ENCODE measurements at places on chromosomes 11 and 22.
A peak's percentile ranks its signal among the peaks of the same experiment; 100 is the strongest.

- no peak for DNase-seq
These were observed 93.8 kb upstream of the ALX4 start for GRCh38 chr11:44403587-44404273.

GRCh38 chr11:114745150-114745671 is 66.9 kb downstream of the NXPE2 start:
- DNase-seq = no peak

DNA sequence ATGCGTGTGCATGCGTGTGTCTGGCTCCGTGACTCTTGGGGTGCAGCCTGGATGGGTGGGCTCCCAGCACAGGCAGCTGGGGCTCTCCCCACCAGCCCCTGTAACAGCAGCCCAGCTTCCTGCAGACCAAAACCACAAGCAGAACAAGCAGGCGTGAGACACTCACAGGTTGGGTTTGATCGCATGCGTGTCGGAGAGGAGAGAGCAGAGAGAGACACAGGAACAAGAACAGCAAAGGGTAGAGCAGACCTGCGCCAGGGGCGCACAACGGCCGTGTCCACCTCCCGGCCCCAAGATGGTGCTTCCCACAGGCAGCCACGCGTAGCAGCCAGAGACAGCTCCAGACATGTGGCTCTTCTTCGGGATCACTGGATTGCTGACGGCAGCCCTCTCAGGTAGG is at the start of gene CD6:
CD6 (plus strand) TSS at position 161 of the 400 bp plus-strand sequence; CDS start at position 347, 186 bp downstream.
- DNase-seq = no peak

DNA sequence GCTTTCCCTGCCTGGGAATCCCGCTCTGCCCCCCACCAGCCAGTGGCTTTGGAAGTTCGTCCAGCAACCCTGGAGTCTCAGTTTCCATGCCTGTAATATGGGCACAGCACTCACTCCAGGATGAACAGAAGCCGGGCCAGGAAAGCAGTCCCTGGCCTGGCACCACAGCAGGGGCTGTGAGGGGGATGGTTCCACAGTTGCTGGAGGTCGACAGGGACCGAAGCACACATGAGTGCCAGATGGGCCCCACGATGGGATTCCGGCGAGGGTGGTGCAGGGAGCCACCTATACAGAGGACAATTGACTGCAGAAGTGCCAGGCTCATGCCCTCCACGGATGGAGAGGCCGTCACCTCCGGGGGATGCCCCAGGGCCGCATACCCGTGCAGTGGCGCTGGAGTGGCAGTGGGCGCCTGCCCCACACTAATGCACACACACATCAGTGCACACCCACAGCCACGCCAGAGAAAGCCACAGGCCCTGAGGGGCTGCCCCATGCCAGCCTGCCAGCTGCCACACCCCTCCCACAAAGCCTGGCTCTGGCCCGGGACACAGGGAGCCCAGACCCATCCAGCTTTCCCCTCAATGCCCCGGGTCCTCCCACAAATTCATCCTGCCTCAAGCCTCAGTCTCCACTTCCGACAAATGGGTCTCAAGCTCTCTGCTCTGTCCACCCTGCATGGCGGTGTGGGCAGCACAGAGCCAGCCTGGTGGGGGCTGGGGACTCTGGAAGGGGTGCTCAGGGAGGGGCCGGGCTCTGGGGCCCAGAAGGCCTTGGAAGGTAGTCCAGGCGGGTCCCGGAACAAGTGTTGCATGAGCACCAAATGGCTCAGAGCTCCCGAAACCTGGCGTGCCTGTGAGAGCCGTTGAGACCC is 9.7 kb downstream of the ASCL2 start:
- DNase-seq = no peak

- DNase-seq = peak; percentile 10
These were observed 126.0 kb downstream of the SYN3 start for GRCh38 chr22:32932176-32932575.

- DNase-seq = no peak
These were observed 15.5 kb downstream of the RBX1 start for GRCh38 chr22:40966726-40967085.

DNA sequence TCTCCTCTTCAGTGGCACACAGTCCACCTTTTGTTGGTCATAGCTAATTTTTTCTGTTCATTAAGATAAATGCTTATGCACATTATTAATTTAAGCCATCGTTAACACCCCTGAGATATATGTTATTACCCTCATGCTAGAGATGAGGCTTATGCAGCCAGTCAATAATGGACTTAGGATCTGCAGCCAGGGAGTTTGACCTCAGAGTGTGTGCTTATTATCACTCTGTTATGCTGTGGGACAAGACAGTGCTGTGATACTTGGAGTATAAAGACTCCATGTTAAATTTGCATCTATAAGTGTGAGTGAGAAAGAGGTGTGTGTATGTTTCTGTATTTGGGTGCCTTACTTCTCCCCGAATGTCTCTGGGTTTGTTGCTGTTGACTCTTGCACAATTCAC is 969.3 kb downstream of the OPCML start:
- DNase-seq = no peak

GRCh38 chr11:65953471-65953870 is 8.1 kb upstream of the SART1 start:
- no peak for DNase-seq

DNA sequence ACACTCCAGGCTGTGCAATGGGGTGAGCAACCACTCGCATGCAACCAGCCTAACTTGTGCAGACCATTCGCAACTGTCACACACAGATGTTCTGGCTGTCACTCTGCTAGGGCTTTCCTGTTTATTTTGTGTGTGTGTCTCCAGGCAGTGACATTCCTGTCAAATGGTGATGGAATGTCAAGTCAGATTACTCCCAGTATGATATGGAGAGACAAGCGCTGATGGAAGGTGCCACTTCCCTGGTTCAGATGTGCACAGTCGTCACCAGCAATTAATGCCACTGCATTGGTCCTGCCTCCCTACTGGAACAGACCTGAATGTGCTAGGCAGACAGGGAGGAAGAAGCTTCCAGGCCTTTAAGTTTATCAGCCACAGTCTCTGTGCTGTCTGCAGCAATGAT is 442.4 kb upstream of the ISX start:
- no peak for DNase-seq

DNA sequence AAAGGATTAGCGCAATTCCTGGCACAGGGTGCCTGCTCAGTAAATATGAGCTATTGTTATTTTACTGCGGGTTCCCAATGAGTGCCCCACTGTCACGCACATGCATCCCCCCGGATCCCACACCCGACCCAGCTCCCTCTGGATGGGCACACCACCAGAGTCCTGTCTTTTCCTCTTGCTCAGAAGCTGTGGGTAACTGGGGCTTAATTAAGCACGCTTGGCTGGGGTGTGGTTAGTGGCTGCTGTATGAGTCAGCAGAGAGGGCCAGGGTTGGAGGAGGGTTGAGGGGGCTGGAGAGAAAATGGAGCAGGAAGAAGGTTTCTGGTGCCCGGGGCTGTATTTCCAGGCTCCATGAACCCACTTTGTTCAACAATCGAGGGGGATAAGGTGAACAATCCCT is 30.3 kb upstream of the NECTIN1 start:
- peak; percentile 34 for DNase-seq

DNA sequence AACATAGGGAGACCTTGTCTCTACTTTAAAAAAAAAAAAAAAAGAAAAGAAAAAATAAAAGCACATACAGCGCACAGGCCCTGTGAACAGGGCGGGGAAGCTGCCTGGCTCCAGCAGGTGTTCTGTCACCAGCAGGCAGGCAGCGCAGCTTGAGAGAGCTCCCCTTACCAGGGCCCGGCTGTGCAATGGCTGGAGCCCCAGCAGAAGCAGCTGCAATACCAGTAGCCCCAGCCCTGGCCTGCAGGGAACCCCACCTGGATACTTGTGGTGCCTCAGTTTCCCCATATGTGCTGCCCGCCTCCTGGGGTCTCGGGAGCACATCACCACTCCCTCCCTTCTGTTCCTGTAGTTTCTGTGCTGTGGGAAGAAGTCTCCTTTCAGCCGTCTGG is 12.3 kb downstream of the TSPAN32 start:
- DNase-seq = no peak

GRCh38 chr11:71443736-71444445 is 4.3 kb downstream of the DHCR7 start:
- DNase-seq = no peak

GRCh38 chr11:129453293-129453721 is 77.7 kb downstream of the BARX2 start:
- no peak for DNase-seq

DNA sequence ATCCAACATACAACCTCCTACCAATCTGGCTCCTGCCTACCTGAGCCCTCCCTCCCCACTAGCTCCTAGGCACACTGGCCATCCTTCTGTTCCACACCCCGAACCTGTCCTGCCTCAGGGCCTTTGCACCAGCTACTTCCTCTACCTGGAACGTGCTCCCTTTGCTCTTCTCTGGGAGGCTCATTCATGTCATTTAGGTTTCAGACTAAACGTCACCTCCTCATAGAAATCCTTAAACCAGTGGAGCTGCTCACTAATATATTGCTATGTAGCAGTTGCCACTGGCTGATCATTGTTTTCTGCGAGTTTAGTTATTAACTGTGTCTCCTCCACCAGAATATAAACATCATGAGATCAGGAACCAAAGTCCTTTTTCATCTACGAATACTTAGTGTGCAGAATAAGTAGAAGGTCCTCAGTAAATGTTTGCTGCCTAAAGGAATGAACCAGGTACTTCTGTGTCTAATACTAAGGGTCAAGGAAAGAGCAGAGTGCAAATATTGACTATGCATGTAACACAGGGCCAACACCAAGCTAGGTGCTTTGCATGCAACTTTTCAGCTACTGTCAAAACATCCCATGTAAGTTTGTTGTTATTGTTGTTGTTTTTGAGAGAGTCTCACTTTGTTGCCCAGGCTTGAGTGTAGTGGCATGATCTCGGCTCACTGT is 277.6 kb upstream of the SYN3 start:
- DNase-seq = no peak

DNA sequence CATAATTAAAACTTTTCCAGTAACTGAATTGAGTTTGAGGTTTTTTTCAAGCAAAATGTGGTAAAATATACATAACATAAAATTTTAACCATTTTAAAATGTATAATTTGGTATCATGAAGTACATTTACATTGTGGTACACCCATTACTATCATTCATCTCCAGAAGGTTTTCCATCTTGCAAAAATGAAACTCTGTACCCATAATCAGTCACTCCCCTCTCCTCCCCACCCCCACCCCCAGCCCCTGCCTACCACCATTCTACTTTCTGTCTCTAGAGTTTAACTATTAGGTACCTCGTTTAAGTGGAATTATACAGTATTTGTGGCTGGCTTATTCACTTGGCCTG is 63.7 kb downstream of the MICAL2 start:
- no peak for DNase-seq

DNA sequence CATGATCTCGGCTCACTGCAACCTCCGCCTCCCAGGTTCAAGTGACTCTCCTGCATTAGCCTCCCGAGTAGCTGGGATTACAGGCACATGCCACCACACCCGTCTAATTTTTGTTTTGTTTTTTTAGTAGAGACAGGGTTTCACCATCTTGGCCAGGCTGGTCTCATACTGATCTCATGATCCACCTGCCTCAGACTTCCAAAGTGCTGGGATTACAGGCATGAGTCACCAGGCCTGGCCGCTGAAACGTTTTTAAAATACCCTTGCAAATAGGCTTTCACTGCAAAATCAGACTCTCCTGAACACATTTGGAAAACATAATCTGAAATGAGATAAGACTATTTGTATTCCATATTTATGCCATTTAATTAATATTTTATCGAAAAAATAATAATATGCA is 826.1 kb upstream of the CNTN5 start:
- peak; percentile 22 for DNase-seq

GRCh38 chr11:94106716-94107115 is 21.9 kb upstream of the PANX1 start:
- no peak for DNase-seq

DNA sequence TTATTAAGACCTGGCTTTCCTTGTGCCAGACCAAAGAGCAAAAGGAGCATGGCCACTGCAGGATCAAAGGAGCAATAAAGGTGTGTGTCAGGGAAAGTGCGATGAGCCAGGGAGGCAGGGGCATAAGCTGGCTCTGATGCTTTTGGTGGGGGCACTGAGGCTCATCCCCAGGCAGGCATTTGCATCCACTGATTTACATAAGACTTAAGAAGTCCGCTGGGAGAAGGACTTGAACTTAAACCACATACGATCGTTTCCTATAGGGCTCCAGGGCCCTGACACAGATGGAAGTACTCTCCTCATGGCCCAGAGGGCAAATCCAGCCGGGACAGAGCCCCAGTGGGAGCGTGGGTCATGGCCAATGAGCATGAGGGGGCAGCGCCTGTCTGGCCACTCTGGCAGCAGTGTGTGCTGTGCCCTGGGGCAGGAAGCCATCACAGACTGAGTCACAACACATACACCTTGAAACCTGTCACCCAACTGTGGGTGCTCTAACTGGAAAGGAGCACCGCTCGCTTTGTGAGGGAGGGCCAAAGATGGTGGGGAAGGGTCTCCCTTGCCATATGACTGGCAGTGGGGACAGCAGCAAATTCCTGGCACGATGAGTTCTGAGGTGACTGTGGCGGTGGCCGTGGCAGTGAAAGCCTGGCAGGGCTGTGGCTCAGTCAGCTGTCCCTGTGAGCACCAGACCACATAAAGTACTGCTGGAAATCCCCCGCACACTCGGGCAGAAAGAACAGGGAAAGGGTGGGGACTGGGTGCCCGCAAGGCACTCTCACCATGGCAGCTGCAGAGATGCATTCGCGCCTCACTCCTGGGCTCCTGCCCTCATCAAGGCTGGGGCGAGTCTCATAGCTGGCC is 79.4 kb upstream of the LMO1 start:
- DNase-seq = no peak

DNA sequence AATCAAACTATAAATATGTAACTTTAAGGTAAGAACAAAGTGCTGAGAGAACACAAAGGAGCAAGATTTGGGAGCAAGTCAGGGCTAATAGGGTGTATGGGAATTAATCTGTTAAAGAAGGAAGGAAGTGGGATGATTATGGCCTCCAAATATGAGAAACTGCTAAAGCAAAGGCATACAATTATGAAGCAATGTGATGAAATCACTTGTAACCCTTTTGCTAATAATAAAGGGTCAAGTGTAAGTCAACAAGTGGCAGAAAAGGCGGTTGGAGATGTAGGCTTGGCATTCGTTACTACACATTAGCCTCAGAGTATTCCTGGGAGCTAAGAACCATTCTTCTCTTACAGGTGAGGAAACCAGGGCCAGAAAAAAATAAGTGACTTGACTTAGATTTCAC is 1002.3 kb upstream of the TENM4 start:
- DNase-seq = peak; percentile 31

GRCh38 chr22:20852503-20852902 is 6.1 kb downstream of the PI4KA start:
- no peak for DNase-seq

GRCh38 chr22:39546889-39547586 is 14.5 kb upstream of the RPS19BP1 start:
- no peak for DNase-seq

GRCh38 chr22:48395201-48395600 is 1432.5 kb downstream of the BRD1 start:
- no peak for DNase-seq

DNA sequence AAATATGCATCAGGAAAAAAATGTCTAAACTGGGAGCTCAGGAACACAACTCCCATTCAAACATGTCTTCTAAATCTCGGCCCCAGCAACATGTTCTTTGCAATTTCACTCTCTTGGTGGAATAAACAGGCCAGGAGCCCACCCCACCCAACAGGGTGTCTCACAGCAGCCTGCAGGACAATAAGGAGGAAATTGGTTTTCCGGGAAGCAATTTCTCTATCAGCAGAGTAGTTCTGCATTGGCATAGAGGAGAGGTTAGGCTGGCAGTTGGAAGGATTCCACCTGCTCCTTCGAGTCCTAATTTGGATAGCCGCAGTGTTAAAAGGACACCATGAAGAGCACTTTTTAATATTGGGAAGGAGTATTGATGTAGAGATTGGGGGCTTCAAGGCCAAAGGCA is 55.9 kb upstream of the BARX2 start:
- DNase-seq = no peak

GRCh38 chr11:130858215-130858614 is 58.1 kb downstream of the SNX19 start:
- peak; percentile 30 for DNase-seq

GRCh38 chr22:30244641-30245040 is 1.9 kb downstream of the LIF start:
- no peak for DNase-seq
